ELF-1 (cell line): ENCODE measurements at places on chromosomes 5 and 9.

DNA sequence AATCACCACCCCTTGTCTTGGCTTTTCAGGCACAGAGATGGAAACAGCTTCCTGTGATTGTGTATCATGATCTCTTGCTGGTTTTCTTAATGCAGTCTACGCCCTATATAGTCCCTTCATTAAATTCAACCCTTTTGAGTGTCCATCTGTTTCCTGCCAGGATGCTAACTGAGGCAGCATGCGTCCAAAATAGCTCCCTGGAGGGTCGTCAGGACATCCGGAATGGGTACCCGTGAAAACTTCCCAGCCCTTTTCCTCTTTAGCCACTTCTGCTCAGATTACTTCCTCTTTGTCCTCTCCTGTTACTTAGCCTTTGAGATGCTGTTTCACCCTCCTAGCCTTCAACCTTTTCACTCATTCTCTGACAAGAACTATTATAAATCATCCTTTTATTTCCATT, 79.8 kb upstream of the KLF9 start:
- no peak for DNase-seq

DNA sequence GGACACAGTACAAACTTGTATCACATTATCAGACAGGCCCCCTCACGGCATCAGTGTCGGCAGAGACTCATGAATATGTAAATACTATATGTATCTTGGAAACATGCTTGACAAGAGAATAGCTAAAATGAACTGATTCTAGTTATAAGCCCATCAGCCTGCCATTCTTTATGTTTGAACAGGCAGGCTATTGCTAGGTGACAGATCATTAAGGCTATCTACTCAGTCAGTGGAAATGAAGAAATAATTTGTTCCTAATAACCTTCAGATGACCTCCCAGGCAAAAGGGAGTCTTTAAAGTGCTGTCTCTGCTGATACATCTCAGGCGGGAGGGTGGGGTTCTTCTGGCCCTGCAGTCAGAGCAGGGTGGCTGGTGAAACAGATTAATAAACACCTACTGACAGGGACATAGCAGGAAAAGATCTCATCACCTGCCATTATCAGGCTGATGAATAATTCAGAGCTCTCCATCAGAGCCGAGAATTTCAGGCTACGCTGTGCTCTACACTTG, 394.2 kb downstream of the RASEF start:
- DNase-seq: no peak

GRCh38 chr9:120264528-120264927, 315.4 kb downstream of the CDK5RAP2 start:
- no peak for DNase-seq

GRCh38 chr9:33939924-33940874, 108.5 kb downstream of the UBAP2 start:
- no peak for DNase-seq

DNA sequence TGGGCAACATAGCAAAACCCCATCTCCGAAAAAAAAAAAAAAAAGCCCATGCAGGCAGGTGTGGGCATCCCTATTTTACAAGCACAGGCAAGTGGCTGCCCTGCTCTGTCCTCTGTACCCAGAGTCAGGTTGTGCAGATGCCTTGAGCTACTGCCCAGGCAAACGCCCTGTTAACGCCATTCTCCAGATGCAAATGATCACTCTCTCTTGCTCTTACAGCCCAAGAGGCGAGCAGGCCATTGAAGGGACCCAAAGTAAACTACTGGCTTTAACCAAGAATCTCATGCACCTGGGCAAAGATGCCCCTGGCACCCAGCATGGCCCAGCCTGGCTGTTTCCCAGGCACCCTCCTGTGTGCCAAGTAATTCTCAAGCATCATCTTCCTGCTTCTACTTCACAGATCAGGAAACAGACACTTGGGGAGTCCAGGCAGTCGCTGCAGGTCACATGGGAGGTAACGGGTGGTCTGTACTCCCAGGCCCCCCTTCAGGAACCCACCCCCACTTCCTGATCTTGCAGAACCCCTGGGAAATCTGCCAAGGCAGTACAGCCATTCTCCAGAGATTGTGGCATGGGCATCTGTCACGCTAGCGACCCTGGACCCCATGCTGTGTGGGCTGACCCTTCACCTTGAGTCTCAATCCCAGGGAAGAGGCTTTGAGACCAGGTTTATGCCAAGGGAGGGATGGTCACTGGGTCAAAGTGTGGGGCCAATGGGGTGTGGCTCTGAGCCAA, 14.2 kb downstream of the EEIG1 start:
- no peak for DNase-seq
